Aorta (tissue), 5 donors: ENCODE measurements at places on chromosomes 3 and 15. TPM values are rescaled to one million over a fixed set of nuclear protein-coding genes. Genes with fewer than 3 reads are reported as not detected.

The SNTN gene
- total RNA-seq: not detected

The NRROS gene
- 17.3 TPM for total RNA-seq

- DNase-seq: no peak
These were observed 3.1 kb downstream of the BAHD1 start for GRCh38 chr15:40443846-40444245.

DNA sequence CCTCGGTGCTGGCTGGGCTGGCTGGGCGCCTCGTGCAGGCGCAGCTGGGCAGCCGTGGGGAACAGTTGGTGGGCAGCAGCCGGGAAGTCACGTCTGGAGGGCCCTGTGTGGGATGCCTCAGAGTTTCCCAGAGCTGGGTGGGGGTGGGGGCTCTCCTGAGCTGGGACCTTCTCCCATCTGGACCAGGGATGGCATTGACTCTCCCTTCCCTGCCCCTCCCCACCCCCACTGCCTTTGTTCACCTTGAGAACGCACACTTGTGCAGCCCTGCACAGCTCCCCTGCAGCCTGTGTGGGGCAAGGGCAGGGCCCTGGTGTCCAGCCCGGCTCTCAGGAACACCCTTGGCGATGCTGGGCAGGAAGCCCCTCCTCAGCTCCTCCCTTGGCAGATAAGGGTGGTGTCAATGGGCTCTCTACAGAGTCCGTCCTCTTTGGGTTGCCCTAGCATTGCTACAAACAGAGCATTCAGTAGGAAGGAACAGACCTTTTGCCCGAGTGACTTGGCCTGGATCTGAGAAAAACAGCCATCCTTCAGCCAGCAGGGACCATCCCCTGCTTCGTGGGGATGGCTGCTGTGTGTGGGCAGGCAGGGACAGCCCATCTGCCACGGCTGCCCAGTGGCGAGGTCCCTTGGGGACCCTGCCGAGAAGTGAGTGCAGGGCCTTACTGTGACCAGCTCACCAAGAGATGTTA lies 25.5 kb upstream of the KLF13 start:
- no peak for DNase-seq

The PDIA5 gene
- total RNA-seq: 38.4 TPM

The SLC24A5 gene
- total RNA-seq: not detected

The GOLGA8G gene
- not detected for total RNA-seq

DNA sequence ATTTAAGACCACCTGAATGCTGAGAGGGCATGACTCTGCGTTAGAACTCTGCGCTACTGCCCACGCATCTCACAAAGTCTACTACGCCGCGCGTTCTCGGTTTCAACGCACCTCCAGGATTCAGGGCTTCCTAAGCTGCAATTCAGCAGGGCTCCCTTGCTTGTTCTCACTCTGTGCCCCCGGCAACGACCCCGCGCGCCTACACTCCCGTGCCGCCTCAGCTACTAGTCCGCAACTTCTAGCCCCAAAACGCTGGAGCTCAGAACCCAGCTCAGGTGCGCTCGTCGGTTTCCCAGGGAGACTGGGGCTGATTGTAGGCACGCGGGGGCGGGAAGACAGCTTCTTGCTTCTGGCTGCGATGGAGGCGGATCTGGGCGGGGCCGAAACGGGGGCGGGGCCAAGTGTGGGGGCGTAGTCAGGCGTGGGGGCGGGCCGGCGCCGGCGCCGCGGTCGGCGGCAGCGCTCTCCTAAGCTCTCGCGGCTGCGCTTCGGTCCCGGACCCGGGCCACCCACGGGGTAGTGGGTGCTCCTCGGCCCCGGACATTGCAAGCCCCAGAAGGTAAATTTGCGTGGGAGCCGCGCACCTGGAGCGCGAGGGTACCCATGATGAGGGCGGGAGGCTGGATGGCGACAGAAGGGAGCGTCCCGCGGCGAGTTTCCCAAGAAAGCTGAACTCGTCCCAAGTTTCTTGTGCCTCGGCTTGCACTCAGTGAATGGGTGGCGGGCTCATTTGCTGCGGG lies at the start of gene ARHGEF26:
ARHGEF26 (plus strand) TSS at position 430 of the 740 bp plus-strand sequence. CDS start 603 bp downstream, outside the sequence.
- DNase-seq: peak; percentile 97

DNA sequence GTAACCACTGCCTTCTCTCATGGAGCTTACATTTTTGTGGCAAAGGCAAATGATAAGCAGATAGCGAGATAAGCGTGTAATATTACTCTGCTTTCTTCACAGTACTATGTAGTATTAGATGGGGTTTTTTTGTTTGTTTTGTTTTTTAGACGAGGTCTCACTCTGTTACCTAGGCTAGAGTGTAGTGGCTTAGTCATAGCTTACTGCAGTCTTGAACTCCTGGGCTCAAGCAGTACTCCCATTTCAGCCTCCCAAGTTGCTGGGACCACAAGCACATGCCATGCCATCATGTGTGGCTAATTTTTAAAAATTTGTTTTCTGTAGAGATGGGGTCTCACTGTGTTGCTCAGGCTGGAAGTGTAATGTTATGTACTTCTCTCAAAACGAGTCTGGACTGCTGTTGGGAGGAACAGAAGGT lies 22.9 kb downstream of the MBNL1 start:
- DNase-seq: no peak

- DNase-seq: no peak
These were observed 12.5 kb downstream of the P2RY14 start for GRCh38 chr3:151265866-151266265.

- DNase-seq: peak; percentile 91
These were observed 124.3 kb downstream of the CHSY1 start for GRCh38 chr15:101127506-101128076.

The GCSAM gene
- not detected for total RNA-seq

GRCh38 chr15:36208868-36209582 lies 370.4 kb upstream of the CDIN1 start:
- no peak for DNase-seq

DNA sequence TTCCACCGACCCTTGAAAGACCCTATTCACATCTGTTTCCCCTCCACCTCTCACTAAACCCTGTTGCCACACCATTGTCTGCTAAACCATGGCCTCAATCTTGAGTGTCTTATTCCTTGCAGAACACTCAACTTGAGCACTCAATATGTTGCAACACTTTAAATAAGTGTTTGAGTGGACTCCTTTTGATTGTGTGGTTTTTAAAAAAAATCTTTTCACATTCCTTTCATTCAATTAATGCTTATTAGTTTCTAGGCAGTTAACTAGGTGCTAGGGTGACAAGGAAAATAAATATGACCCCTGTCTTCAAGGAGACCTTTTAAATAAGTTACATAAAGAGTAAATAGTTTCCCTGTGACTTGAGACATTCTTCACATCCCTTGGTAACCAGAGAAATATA lies 13.3 kb upstream of the HHLA2 start:
- no peak for DNase-seq

DNA sequence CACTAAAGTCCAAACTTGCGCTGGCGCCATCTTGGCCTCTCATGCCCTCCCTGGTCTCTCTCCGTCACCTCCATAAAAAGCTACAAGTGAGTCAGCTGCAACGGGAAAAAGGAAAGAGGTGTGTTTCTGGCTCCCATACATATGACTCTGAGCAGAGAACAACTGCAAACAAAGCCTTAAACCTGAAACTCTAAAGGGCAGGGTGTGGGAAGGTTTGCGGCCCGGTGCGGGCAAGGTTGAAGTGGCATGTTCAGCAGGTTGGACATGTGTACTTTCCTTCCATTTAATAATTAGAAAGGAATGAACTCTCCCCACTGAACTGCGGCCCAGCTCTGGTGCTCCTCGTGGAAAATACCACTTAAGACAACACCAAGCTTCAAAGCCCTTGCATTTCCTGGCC lies 59.0 kb upstream of the PPARG start:
- DNase-seq: no peak

DNA sequence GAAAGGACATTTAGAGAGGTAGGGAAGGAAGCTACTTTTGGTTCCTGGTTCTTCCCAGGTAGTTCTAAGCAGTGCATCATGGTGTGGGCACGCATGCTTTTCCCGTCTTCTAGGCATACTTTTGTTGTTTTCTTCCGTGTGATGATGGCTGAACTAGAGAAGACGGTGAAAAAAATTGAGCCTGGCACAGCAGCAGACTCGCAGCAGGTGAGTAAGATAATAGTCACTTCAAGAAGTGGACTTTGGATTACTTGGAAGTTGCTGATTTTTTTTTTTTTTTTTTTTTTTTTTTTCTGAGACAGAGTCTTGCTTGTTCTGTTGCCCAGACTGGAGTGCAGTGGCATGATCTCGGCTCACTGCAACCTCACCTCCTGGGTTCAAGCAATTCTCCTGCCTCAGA lies 17.9 kb downstream of the FANCD2OS start:
- DNase-seq: no peak

DNA sequence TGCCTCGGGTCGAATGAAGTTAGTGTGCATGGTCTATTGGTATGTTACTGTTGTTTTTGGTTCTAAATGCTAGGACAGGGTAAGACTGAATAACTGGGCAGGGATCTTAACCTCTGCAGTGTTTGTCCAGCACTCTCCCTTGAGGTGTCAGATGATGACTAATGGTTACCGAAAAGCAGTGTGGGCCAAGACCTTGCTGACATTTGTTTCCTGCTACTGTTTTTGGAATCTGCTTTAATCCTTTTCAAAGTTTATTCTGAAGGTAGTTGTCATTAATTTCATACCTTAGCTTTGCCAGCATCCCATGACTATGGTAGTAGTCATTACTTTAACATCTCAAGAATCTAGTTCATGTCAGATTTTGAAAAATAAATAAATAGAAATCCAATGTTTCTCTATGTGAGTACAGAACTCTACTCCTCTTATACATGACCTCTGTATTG lies 117.0 kb downstream of the P3H2 start:
- DNase-seq: no peak

- no peak for DNase-seq
These were observed 243.6 kb upstream of the LYSMD4 start for GRCh38 chr15:99976811-99977271.

GRCh38 chr15:39625856-39626255 lies 45.0 kb downstream of the THBS1 start:
- no peak for DNase-seq

The GP5 gene
- total RNA-seq: 0.19 TPM

DNA sequence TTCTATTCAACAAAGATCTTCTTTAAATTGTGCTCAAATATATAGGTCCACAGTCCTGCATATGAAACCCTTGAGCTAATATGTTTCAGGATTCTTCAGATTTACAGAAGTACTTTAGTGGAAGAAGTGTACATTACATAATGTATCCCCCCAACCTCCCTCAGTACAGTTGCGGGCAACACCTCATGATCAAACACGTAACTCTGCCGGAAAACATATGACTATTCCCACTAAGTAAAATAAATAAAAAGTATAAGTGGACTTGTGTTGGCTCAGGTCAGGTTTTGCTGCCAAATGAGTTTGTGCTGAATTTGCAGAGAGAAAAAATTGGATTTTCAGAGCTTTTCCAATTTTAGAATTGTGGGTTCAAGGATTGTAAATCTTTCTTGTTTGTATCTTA lies 267.6 kb upstream of the MDFIC2 start:
- DNase-seq: no peak

The SLC49A4 gene
- total RNA-seq: 10.3 TPM

DNA sequence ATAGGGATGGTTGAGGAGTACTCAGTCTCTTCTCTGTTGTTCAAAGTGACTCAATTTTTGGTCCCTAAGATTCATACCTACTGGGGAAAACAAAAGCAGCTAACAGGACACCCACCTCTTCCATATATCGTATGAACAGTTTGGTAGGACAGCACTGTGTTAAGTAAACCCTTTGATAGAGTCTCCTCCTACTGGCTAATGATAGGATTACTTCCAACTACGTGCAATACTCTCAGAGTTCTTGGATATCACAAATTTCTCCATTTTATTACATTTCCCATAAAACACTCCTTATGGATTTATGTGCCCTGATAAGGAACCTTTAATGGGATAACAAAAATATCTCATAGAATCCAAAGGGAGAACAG lies 200.2 kb upstream of the GOLGA6L4 start:
- DNase-seq: no peak

The PLSCR5 gene
- not detected for total RNA-seq

DNA sequence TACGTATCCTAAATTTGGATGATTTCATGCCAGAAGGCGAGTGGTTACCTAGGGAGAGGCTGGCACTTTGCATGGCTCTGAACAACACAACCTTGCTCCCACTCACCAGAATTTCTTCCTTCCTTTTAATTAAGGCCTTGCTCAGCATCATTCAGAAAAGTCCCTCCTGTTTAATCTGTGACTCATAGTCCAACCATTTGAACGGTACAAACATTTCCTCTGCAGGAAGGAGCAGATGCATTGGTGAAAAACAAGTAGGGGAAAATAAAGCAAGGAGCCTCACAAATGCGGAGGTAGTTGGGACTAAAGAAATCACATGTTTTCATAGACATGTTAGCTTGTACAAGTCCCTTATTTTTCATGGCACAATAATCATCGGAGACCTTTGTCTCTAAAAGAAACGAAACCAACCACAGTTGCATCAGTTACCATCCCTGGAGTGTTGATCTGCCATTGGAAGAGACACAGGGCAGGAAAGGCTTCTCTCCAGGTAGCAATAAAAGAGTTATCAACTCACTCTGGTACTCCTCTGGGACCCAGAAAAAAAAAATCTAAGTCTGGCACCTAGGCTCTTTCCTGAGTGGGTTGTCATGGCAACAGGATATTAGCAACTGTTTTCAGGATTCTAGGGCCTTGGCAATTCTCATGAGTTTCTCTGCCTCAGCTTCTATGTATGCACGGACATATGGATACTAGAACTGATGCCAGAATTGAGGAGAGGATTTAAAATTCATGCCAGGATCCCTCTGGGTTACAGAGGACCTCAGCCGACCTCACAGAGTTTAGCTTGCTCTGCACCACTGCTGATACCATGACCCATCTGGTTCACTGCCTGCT lies 255.4 kb upstream of the ARPP21 start:
- DNase-seq: no peak

DNA sequence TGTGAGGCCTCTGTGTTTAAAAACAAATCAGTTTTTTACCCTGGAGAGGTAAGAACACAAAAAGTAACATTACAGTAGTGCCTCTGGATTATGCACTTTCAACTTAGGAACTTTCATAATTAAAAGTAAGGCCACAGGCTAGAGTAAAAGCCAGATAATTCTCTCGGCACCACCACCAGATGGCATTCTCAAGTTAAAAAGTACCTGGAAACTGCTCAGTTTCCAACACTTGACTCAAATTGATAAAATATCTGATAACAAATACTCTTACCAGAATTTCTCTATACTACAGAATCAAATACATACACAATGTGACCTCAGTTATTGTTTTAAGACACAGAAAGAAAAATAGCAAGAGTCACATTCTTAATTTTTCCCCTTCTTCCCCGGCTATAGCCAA lies 19.9 kb downstream of the SPICE1 start:
- no peak for DNase-seq

DNA sequence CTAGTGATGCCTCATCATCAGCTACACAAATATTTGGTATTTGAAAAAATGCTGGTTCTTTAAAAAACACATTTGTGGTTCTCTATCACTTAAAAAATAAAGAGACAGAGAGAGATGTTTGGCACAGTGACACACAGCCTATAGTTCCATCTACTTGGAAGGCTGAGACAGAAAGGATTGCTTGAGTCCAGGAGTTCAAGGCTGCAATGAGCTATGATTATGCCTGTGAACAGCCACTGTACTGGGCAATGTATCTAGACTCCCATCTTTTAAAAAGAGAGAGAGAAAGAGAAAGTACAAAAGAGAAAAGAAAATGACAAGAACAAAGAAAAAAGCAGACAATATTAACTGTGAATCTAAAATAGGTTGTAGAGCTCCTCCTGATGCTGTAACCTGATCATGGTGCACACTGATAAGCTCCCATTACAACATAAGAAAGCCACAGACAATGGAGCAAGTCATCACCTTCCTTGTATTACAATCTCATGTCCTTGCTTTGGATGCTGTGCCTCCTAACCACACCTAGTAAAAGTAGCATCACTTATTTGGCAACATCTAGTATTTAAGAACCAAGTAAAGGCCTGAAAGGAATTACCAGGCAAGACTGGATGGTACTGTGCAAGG lies 31.7 kb upstream of the MAP4 start:
- DNase-seq: no peak
